NCI-H1092 treated with DMSO at 0.1 percent for 48 hours (cell line): ENCODE measurements at places on chromosomes 4 and X.

DNA sequence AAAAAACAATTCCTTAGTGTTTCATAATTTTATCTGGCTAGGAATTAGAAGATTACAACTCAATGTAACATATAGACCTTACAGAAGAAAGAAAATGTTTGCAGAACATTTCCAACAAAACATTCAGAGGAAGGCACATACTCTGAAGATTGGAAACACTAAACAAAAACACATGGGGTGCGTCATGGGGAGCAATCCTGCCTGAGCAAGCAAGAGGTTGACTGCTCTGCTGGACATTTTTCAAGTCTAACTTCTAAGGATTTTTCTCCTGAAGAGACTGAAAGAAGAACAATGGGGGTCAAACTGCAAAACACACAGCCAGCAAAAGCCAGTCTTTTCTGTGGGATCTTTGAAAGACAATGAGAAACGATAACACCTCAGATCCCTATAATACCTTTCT is 182.8 kb downstream of the GUCY2F start:
- DNase-seq = no peak

DNA sequence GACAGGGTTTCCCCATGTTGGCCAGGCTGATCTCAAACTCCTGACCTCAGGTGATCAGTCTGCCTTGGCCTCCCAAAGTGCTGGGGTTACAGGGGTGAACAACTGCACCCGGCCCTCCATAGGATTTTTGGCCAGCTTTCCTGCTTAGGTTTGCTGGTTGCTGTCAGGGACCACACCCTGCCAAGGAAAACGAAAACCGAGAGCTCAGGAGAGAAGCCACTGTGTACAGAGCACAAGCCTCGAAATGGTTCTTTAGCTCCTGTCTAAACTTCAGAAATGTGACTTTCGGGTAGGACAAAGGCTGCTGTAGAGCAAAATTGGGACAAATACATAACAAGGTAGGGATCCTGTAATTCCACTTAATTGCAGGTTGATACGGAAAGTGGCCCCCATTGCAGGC is 146.3 kb upstream of the ATP6AP2 start:
- DNase-seq = no peak

DNA sequence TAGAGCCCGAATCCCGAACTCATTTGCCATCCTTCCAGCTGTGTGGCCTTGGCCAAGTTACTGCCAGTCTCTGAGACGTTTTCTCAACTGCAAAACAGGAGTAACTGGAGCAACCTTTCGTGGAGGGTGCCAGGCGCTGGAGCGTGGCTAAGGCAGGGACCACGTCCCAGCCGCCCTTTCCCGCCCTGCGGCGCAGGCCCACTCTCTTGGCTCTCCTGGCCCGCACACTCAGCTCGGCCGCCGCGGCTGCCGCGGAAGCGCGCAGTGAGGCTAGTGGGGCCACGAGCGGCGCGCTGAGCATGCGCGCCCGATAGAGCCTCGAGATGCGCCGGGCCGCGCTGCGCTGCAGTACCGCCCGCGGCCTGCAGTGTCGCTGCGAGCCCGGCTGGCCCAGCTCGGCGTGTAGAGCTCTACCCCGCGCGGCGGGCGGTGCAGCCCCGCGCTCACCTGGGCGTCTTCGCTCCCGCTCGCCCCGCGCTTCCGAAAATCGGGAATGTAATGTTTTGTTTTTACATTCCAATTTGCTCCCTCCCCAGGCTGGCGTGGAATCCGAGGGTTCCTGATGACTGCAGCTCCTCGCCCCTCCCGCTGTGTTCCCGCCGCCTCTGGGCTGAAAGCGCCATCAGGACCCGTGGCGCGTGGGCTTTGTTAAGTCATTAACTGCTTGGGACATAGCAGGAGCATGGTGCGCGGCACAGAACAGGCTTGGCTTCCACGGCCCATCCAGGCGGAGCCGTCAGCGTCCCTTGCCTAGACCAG is 4.0 kb upstream of the ZNF518B start:
- peak; percentile 37 for DNase-seq

- DNase-seq = no peak
Observed at GRCh38 chrX:21412883-21413282, 38.7 kb downstream of the CNKSR2 start.

- no peak for DNase-seq
Observed at GRCh38 chr4:988726-989721, 2.2 kb downstream of the IDUA start.

DNA sequence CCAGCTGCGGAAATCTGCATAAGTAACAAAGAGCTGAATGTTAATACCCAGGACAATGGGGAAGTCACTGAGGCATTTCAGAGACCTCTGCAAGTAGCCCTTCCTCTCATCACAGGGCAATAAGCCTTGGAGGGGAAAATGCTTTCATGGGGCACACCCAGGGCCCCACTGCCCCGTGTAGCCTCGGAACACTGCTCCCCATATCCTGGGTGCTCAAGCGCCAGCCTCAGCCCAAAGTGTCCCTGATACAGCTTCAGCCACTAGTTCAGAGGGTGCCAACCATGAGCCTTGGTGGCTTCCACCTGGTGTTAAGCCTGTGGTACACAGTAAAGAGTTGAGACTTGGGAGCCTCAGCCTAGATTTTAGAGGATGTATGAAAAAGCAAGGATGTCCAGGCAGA is 402.8 kb upstream of the CXorf51A start:
- no peak for DNase-seq

DNA sequence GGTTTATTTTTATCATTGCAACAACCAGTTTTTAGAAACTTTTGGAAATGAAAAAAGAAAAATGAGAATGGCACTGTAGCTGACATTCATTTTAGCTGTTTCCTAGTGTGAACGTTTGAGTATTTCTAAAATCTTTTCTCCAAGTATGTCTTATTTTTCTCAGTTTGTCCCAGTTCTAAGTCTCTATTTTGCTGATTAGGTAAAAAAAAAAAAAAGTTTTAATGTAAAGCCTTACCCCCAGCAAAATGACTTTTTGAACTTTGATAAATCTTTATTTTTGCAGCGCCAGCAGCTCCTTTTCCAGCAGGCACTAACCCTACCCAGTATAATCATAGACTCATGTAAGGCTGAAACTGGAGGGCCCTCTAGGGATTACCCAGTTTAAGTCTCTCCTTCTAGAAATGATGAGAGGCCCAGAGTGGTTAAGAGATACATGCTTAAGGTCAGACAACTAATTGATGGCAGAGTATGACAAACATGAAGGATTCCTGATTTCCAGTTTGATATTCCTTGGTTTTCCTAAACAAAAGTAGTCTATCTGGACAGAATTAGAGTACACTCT is 84.3 kb upstream of the SLC4A4 start:
- DNase-seq = no peak
